ENCODE measurements at places on chromosomes 13 and 19.
A peak's percentile ranks its signal among the peaks of the same experiment; 100 is the strongest.

- DNase-seq, result no peak
These were observed 59.4 kb downstream of the ZAR1L start for GRCh38 chr13:32255724-32256109.

- no peak for DNase-seq
These were observed 639.0 kb upstream of the KLHL1 start for GRCh38 chr13:70747262-70747661.

- peak; percentile 68 for DNase-seq
These were observed 2.5 kb downstream of the KDM4B start for GRCh38 chr19:4971424-4971793.

GRCh38 chr13:44013758-44014291 is 134.1 kb downstream of the LACC1 start:
- no peak for DNase-seq

- no peak for DNase-seq
These were observed 149.8 kb upstream of the SLITRK1 start for GRCh38 chr13:84032116-84032515.

DNA sequence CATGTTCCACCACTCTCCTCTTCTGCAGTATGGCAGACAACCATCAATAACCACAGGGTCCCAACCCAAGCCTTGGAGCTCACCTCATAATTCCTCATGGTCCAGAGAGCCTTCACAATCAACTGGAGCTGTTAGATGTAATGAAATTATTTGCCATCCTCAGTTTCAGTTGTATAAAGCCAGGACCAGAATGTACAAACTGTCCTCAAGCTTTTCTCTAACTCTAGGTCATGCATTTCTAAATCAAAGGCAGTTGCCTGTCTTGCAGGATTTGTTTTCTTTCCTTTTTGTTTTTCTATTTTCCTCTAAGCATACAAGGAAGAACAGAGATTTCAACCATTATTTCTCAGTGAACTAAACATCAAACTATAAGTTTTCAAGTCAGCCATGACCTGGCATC is 182.5 kb upstream of the SERP2 start:
- no peak for DNase-seq

- no peak for DNase-seq
These were observed 3.6 kb downstream of the SOHLH2 start for GRCh38 chr13:36210738-36211137.

DNA sequence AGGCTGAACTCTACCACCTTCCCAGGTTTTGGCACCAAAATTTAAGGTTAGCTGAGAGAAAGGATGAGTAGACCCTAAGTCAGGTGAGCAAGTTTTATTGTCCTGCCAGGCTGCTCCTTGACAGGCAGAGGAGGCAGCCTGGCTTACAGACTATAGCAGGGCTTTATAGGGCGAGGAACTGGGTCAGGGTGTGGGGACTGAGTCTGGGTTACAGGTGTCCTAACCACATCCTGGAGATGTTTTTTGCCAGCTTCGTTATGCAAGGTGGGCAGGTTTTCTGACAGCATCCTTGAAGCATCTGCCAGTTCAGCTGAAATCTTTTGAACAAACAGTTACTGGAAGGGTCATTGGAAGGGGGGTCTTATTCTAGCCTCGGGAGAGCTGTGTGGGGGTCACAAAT is 905.7 kb upstream of the SLITRK5 start:
- DNase-seq, result no peak

GRCh38 chr13:87259479-87260083 is 411.6 kb upstream of the SLITRK5 start:
- no peak for DNase-seq

DNA sequence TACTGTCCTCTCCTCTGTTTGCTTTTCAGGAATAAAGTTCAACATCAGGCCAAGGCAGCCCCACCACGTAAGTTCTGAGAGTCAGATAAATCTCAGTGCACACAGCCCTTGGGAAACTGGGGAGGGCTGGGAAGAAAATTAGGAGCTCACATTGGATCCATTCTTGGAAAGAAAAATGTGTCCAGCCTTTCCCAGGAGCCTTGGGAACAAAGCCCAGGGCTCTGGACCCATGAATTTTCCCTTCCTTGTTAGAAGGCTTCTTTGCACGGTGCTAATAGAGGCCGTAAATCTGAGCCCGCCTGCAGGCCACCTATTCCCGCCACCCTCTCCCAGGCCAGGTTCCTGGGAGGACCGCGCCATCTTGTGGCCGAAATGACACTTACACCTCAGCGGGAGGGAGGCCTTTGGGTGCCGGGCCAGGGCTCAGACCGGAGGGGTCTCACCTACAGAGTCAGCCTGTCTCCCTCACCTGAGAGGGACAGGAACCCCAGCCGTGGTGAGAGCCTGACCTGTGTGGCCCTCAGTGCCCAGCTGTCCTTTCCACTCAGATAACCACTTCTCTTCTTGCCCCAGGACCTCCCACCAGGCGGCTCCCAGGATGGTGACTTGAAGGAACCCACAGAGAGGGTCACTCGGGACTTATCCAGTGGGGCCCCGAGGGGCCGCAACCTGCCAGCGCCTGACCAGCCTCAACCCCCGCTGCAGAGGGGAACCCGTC is 25.1 kb upstream of the KCTD15 start:
- DNase-seq, result peak; percentile 79

GRCh38 chr19:30916238-30916637 is 433.0 kb downstream of the TSHZ3 start:
- DNase-seq, result no peak

DNA sequence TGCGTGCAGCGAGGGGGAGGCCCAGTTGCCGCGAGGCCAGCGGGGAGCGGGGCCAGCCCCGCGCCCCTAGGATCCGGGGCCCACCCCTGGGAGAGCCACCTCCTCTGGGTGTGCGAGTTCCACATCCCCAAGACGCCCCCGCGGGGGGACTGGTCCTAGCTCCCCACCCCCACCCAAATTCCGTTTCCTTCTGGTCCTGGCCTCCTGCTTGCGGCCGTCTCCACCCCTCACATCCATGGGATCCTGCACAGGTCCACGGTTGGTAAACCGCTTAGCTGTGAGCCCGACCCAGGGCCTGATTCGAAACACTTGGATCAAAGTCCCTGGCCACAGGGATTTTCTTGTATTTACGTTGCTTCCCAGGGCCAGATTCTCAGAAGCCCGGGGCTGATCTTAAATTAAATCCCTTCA is 324 bp upstream of the FBXO17 start:
- DNase-seq, result no peak

DNA sequence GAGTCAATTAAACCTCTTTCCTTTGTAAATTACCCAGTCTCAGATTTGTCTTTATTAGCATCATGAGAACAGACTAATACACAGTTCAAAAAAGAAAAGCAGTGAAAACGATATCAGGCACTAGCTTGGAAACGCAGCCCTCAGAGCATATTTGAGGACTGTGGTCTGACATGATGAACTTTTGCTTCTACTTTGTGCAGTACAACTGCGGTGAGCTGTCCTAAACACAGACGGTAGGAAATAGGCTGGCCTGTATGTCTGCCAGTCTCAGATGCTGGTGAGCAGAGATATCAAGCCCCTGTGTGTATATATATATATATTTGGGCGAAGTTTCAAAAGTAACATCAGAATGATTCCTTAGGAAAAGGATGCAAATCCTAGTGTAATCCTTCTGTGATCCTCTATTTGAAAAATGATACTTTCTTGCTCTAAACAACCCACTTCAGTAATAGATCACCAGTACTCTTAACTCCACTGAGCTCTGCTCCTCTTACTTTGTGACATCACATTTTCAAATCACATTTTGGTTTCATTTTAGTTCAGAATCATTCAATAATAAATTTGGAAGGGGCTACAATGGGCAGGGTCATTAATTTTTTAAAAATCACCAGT is 74.4 kb downstream of the TNFRSF19 start:
- no peak for DNase-seq

DNA sequence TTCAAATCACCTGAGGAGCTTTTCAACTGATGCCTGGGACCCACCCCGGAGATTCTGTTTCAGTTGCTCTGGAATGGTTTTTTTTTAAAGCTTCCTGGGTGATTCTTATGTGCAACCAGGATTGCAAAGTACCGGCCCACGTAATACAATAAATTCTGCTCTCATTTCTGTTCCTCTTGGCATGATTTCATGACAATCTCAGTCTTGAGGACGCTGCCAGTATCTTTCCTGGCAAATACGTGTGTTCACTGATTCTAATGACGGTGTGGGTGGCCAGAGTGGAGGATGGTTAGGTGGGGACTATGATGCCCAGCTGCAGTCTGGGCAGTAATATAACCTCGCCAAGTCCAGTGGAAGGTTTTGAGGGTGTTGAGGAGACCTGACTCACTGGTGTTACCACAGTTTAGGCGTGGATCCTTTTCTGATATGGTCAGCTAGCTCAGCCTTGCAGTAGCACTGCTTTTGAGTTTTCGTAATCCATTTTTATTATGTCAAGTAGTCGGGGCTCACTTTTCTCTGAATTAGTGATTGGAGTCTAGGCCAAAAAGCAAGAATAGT is 49.4 kb downstream of the FAM124A start:
- DNase-seq, result no peak

DNA sequence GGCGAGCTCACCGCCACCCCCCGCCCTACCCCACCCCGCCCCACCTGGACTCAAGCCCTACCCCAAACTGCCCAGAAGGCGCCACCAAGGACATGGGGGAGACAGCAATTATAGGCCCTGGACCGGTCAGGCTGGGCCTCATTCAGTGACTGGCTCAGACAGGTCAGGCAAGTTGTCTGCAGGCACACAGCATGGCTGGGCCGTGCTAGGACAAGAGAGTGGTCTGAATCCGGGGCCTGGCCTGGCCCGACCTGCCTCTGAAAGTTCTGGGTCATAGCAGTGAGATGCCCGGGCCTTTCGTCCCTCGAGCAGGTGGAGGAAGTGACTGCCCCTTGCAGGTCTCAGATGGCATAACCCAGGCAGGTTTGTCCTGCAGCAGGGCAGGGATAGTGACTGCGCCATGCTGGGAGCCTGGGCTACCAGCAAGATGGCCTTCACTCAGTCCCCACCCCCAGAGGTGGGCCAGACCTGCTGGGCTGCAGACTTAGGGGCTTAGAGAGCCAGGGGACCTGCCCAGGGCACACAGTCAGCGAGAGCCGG is 21.0 kb downstream of the COMP start:
- no peak for DNase-seq

GRCh38 chr19:5893907-5894703 is 9.5 kb downstream of the NDUFA11 start:
- DNase-seq, result peak; percentile 64

- DNase-seq, result no peak
These were observed 73.6 kb downstream of the SIPA1L3 start for GRCh38 chr19:37980419-37981170.

- DNase-seq, result no peak
These were observed 155.7 kb downstream of the SLC7A1 start for GRCh38 chr13:29439601-29440388.

GRCh38 chr19:1278074-1278473 is 2.7 kb downstream of the FAM174C start:
- no peak for DNase-seq

DNA sequence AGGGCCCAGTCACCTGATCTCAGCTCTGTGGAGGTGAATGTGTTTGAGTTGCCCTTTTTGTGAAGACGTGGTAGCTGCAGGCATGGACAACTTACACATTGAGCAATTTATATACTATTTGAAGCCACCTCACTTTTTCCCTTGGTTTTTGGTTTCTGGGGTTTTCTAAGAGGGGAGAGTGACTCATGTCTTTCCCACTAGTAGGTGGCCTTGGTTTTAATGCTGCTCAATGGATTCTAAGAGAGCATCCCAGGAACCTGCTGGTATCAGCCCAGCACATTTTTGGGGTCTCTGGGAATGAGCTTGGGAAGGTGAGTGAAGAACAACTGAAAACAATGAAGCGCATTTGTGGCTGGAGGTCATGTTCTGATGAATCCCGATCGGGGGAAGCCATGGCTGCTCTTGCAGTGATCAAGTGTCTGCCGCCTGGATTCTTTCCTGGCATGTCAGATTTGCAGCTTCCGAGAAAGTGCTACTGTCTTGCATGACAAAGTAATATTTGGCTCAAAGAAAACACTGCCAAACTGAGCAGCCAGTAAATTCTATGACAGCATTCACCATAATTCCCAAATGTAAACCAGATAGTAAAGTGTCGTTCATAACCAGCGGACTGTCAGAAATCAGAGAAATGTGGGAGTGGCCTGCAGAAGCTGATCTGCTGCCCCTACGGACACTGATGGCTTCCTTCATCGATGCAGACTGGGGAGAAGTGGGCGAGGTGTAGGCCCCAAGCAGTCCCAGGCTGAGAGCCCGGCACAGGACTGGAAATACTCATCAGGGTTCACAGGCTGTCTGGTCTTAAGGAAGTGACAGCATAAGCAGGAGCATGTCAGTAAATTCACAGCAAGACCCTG is 98.7 kb downstream of the COL4A2 start:
- DNase-seq, result no peak

DNA sequence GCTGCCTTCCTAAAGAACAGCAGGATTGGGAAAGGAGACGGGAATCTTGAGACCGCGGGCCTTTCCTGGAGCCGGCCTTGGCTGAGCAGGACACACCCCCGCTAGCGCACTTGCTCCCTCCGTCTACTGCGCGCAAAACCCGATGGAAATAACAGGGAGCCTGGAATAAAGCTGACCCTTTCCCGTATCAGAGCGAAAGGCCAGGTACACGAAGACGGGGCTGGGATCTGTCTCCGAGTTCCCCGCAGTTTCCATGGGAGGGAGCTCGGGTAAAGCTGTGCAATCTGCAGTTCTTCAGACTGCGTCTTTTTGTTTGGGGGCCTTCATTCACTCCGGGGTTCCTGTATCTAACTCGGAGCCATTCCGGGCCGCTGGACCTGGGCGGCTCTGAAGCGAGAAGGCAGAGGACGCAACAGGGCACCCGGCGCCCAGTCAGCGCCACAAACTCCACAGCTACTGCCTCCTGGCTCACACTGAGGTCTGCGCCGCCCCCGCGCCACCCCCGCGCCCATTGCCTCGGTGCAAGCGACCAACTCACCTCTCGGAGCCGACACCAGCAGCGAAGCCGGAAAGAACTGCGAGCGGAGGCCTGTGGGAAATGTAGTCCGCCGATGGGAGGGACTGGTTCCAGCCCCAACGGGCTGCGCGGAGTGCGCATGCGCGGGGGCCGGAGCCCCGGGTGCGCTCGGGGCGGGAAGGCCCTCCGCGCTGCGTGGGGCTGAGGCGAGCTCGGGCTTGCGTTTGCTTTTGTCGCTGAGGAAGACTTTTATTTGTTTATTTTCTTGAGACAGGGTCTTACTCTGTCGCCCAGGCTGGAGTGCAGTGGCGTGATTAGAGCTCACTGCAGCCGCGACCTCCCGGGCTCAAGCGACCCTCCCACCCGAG is at the start of gene ZFP14:
Gene ZFP14, minus strand, starts transcription at position 577 of the 885 bp plus-strand sequence. CDS start 11,309 bp downstream, outside the sequence.
- peak; percentile 95 for DNase-seq

DNA sequence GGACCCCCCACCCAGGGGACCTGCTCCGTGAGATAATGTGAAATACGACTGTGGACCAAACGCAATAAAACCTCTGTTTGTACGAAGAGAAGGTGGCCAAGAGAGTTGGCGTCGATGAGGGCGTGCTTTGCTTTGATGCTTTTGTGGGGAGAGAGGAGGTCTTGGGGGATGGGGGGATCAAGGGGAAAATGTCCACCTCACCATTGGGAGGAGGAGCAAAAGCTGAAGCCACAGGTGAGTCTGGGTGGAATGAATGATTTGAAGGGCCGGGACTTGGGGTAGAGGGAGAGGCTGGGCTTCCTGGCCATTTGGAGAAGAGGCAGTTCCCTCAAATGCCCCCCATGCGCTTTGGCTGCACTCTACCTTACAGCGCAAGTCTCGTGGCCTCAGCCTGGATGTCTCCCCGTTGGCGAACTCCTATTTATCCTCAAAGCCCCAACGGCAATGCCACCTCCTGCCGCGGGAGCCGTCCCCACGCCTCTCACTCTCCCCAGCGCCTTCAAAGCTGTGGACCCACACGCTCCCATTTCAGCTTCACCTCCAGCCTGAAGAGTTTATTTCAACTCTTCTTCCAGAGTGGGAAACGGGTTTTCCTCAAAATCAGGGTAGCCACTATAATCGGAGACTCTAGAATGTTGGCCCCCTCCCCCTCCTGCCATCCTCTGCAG is 795 bp upstream of the ABCA7 start:
- DNase-seq, result no peak

- DNase-seq, result no peak
These were observed 36.7 kb upstream of the USPL1 start for GRCh38 chr13:30580852-30581502.

All from Right ventricle myocardium superior (tissue), 1 donor.